ENCODE measurements at places on chromosomes 11 and 22.

GRCh38 chr22:36282328-36282831 is 29.4 kb downstream of the APOL1 start:
- no peak for DNase-seq

DNA sequence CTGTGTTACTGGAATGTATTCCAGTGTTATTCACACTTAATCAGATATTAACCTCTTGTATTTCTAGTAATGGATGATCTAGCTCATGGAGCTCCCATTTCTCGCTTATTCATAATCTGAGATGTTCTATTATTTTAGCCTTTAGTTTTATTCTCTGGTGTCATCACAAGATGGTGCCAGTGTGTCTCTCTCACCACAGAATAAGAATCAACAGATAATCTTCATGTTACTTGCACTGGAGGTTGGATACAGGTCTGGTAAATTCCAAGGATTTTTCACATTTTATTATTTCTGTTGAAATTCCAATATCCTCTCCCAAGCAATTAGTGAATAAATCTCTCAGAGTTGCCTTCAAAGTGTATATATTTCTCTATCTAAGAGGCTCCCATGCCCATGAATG is 74.6 kb downstream of the CASP12 start:
- no peak for DNase-seq

DNA sequence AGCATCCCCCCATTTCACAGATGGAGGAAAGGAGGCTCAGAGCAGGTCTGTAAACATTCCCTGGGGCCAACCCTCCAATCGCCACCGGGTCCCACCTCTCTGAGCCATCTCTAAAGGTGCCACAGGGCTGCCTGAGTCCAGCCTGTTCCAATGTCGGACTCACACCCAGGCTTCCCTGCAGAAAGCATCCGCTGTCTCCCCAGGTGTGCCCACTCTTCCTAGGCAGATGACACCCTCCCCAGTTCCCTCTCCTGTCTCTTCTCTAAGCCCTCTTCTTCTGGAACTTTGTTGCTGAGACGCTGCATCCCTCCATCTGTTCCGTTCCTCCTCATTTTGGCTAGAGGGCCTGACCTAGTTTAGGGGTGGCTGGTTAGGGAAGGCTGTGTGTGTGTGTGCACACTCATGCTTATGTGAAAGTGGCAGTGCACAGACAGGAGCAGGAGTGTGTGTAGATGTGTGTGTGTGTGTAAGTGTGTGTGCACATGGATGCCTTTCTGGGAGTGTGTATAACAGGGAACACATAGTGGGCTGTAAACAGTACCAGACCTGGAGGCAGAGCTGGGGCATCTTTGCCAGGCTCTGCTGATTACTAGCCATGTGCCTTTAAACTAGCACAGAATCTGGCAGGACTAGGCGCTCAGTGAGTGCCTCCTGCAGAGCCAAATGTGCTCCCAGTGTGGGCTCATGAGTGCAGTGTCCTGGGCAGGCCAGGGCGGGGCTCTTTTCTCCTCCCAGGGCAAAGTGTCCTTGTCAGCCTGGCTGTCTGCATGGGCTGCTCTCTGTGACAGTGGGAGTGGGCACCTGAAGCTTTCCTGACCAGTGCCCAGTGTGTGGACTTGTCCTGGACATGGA is 77.3 kb upstream of the NECTIN1 start:
- no peak for DNase-seq

DNA sequence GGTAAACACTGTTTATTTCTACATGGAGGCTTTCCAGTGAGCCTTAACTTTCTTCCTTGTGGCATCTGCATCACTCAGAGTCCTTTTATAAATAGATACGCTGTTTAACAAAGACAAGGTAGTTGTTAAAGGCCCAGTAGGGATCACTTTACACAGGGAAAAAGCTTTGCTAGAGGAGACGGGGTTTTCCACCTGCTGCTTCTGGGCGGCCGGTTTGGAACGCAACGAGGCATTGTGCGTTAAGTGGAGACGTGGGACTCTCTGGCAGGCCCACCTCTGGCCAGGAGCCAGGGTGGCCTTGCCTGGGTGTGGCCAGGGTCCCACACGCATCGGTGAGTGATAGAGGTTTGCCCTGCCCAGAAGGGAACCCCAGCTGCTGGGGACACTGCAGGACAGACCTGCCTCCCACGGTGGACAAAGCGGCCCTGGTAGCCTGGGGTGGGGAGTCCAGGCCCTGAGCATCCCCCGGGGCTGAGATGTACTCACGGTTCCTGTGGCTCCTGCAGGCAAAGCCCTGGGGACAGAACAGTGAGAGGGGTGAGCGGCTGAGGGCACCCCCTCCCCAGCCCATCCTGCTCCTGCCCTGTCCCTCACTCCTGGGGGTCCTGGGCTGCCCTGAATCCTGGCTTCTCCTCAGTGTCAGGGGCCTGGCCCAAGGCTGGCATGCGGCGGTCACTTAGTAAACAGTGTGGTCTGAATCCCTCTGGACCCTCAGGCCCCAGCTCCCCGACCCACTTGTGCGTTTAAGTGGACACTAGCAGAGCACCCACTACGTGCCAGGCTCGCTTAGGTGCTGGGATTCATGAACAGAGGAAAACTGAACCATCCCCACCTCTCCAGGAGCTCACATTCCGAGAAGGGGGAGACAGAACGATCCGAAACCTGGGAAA is 4.2 kb downstream of the IL17REL start:
- no peak for DNase-seq

DNA sequence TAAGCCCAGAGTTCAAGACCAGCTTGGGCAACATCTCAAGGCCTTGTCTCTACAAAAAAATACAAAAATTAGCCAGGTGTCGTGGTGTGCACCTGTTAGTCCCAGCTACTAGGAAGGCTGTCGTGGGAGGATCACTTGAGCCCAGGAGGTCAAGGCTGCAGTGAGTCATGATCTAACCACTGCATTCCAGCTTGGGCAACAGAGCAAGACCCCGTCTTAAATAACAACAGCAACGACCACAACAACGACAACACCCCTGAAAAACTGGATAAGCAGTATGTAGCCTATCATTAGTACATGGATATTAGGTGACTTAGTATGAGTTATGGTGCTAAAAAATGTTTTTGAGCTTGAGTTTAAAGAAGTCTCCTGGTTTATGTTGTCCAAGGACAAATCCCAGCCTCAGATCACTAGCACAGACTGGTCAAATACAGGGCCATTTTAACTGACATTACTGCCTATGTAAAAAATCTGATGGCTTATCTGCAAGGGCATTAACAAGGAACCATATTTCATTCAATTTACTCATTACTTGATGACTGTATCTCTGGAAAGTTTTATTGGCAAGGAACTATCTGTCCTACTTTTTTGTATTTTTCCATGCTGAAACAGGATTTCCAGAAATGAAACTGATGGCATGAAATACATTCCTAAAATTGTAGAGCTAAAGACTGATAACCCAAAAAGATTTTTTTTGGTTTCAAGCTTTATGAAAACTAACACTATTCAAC is 23.4 kb downstream of the C2CD3 start:
- no peak for DNase-seq

- no peak for DNase-seq
These were observed 368.3 kb upstream of the SYN3 start for GRCh38 chr22:33426451-33426850.

GRCh38 chr11:33575311-33575710 is 125.3 kb downstream of the C11orf91 start:
- no peak for DNase-seq

GRCh38 chr11:76672431-76673175 is 2.1 kb upstream of the LRRC32 start:
- DNase-seq = no peak

- DNase-seq = no peak
These were observed 15.8 kb downstream of the C11orf71 start for GRCh38 chr11:114384487-114384886.

GRCh38 chr22:46664301-46664855 is 44.2 kb downstream of the GRAMD4 start:
- no peak for DNase-seq

GRCh38 chr22:45473626-45474237 is 29.0 kb upstream of the FBLN1 start:
- DNase-seq = no peak

DNA sequence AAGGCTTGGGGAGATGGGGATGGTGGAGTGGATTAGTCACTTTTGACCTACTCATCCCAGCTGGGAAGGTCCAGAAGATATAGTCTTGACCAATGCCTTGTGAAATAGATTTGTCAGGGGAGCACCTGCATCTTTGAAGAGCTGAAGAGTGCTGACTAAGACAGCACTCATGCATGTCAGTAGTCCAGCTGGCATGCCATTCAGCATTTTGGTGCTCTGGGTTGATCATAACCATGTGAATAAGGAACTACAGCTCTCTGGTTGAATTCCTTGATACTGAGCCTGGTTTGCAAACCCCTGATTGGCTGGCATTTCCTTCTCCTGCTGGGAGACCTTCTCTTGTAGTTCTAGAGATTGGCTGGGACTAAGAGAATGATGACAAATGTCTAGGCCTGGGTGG is 106.8 kb upstream of the ALX4 start:
- peak; percentile 7 for DNase-seq

DNA sequence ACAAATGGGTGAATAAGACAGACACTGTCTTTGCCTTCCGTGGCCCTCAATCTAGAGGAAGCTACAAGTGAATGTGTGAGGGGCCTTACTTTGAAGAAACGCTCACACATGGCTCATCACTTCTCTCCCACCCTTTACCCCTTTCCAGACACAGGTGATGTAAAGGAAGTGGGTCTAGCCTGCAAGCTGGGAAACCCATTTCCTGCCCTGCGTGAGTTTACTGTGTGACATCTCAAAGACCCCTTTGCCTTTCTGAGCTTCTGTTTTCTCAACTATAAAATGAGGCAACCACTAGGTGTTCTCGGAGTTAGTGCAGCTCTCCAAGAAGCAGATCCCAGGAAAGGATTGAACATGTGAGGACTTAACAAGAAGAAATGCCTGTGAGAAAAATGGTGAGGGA is 43.1 kb upstream of the LMO2 start:
- DNase-seq = no peak

GRCh38 chr11:5922749-5923426 is 19.2 kb upstream of the OR56A3 start:
- no peak for DNase-seq

GRCh38 chr11:134562196-134562595 is 150.2 kb upstream of the B3GAT1 start:
- DNase-seq = no peak

GRCh38 chr11:67468456-67468758 is 644 bp downstream of the TMEM134 start:
- DNase-seq = no peak

GRCh38 chr11:17504330-17505107 is 27.9 kb upstream of the ABCC8 start:
- DNase-seq = peak; percentile 86

DNA sequence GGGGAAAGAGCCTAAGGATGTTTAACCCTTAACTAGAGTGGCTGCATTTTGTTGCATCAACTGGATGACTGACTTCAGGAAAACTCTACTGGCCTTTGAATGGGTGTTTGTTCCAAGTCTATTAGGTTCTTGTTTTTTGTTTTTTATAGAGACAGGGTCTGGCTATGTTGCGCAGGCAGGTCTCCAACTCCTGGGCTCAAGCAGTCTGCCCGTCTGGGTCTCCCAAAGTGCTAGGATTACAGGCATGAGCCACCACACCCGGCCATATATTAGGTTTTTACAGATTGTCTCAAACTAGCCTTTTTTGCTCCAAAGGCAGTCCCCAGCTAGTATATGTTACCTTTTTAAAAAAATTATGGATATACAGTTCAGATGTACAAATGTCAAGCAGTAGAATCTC is 1.1 kb downstream of the SMARCB1 start:
- DNase-seq = no peak
